Astrocyte of the cerebellum (primary cell): ENCODE measurements at places on chromosomes 7 and 10.

DNA sequence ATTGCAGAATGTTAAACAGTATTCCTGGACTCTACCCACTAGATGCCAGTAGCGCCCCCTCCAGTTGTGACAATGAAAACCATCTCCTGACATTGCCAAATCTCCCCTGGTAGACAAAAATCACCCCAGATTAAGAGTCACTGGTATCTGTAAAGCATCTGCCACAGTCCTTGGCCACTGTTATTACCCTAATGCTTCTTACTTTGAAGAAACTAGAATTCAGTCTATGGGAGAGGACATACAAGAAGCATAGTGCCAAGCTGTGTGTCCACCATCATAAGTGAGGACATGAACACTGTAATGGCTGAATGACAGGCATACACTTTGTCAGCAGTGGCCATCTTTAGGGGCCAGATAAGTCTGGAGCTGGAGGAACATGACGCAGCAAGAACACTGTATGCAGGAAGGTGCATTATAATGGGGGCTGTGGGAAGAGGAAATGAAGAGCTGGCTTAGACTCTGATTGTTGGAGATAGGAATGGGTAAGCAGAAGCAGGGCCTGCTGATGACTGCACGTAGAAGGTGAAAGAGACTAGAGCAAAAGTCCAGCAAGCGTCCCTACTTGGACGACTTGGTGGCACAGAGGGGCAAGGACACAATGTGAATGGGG lies 32.5 kb downstream of the CBX3 start:
- no peak for DNase-seq

DNA sequence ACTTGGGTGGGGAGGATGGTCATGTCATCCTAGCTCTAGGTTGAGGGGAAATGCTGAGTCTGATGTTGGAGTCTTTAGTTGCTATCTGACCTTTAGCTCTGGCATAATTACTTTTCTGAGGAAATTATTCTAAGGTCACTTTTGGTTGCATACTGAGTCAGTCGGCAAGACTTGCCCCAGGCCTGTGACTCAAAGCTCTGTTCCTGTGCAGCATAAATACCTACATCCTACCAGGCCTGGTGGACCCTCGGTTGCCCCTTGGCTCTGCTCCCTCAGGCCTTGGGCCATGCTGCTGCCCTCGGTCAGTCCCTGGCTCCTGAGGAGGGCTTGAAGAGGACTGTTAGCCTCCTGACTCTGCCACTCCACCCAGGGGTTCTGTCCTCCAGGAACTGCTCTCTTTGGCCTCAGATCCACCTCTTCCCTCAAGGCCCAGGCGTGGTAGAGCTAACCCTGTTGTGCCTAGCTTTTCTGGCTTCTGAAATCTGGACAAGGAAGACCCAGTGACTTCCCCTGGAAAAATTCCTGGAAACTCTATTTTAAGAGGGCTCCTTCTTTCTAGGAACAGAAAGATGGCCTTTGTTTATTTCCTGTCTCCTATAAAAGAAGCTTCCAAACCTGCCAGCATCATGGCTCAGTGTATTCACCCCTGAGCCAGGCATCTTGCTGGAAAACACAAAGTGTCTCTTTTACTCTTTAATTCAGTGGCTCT lies 71.2 kb downstream of the TMEM178B start:
- no peak for DNase-seq

DNA sequence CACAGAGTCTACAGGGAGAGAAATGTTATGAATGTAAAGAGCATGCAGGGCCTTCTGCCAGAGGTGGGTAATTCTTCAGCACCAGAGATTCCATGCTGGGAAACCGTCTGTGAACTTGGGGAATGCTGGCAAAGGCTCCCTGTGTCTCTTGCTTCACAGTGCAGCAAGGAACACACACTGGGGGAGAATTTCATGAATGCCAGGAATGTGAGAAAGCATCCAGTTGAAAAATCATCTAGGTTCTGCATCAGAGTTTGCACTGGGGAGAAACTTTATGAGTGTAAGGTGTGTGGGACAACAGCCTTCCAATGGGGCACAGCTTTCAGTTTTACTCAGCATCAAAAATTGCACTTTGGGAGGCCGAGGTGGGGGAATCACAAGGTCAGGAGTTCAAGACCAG lies 224.3 kb upstream of the IGFBP3 start:
- peak; percentile 99 for DNase-seq

DNA sequence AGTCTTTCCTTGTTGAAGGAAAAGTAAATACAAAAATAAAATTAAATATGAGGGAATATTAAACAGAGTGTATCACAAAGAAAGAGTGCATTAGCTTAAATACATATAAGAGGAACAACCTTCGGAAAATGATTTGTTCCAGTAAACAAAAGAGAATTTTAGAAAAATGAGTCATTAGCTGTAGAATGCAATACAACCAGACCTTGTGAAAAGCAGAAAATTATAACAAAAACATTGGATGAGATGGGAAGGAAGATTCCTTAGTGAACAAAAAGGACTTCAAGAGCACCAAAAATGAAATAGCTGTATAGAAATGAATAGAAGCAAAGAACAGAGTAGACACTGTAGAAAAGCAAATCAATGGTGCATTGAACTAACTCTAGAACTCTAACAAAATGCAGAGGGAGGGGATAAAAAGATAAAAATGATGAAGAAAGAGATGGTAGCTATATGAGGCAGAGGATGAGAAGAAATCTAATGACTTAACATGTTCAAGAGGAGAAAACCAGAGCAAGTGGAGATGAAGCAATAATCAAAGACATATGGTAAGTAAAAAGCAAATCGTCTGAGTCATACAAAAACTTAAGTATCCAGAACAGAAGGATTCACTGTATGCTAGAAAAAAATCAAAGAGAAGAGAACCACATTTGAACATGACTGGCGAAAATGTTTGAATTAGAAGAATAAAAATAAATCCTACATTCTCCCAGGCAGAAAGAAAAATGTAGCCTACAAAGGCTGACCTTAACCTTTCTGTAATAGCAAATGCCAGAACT lies 190.5 kb downstream of the TMEM26 start:
- peak; percentile 15 for DNase-seq

DNA sequence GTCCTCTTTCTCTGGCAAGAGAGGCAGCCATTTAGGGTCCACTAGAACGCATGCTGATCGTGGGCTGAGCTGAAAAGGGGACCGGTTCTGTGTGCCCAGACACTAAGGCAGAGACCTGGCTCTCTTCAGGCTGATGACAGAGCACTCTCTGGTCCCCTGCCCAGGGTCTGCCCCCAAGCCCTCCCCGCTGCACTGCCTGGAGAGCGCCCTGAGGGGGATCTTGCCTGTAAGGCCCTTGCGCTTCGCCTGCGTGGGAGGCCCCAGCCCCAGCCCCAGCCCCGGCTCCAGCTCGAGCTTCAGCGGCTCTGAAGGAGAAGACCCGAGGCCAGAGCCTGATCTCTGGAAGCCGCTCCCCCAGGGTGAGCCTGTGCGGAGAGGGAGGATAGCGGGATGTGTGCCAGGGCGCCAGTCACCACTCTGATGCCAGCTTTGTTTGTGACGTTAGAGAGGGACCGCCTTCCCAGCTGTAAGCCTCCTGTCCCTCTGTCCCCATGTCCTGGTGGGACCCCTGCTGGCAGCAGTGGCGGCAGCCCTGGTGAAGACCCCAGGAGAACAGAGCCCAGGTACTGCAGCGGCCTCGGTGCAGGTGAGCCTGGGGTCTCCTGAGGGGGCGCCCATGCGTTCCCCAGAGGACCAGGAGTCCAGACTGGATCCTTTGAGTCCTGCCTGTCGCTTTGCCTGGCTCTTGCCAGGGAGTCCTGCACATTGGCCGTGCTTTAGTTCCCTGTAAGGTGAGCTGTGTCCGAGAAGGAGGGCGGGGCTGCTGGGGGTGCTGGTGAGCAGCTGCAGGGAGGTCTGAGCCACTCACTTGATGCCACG lies 43.2 kb downstream of the ZNF467 start:
- DNase-seq: no peak

DNA sequence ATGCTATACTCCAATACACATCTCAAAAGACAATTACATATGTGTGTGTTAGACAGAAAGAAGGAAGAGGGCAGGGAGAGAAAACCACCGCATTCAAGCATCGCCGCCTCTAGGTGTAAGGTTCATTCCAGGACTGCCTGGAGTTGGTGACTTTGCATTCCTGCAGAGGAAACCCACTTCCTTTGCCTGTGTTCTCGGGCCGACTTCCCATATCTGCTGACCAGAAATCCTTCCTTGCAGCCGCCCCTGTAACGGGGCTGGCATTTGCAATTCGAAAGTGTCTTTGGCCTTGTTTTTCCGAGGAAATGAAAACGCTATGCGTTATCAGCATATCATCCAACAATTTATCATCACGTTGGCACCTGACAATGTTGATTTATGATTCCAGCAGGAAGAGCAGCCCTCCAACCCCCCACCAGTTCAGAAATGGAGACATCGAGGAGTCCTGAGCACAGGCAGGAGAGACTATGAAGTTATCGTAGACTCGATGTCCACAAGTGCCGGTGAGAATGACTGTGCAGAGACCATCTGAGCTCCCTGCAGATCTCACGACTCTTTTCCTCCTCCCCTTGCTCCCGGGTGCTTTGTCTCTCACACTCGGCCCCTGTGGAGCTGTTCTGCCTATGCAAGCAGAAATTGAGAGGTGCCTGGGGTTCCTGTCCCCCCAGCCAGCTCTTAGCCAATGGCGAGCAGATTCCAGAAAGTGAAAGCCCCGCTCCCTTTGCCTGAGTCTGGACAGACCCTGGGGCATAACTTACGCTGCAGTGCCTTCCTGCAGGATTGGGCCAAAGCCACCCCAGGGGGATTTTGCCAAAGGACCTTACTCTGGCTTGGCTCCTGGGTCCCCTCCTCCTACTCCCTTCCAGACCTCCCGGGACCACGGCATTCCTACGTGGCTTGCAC lies 68.9 kb upstream of the FOXK1 start:
- DNase-seq: peak; percentile 34

GRCh38 chr7:57579454-57579853 lies 129.5 kb downstream of the ZNF716 start:
- no peak for DNase-seq

- no peak for DNase-seq
Observed at GRCh38 chr7:49763791-49764190, 9.6 kb upstream of the VWC2 start.

- no peak for DNase-seq
Observed at GRCh38 chr10:74032900-74033655, 35.2 kb downstream of the VCL start.

GRCh38 chr7:19099194-19099593 lies 18.2 kb downstream of the TWIST1 start:
- no peak for DNase-seq
